ENCODE measurements at places on chromosomes 1 and 21.

DNA sequence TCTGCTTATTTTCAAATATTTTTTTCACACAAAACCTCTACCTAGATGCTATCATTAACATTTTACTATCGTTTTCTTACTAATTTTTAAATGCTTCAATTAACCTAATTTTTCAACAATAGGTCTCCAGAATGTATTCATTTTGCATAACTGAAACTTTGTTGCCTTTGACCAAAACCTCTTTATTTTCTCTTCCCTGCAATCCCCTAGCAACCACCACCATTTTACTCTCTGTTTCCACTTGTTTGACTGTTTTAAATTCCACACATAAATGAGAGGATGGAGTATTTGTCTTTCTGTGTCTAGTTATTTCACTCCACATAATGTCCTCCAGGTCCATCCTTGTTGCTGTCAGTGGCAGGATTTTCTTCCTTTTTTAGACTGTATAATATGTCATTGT is 9.5 kb upstream of the F13B start:
- DNase-seq, result no peak

DNA sequence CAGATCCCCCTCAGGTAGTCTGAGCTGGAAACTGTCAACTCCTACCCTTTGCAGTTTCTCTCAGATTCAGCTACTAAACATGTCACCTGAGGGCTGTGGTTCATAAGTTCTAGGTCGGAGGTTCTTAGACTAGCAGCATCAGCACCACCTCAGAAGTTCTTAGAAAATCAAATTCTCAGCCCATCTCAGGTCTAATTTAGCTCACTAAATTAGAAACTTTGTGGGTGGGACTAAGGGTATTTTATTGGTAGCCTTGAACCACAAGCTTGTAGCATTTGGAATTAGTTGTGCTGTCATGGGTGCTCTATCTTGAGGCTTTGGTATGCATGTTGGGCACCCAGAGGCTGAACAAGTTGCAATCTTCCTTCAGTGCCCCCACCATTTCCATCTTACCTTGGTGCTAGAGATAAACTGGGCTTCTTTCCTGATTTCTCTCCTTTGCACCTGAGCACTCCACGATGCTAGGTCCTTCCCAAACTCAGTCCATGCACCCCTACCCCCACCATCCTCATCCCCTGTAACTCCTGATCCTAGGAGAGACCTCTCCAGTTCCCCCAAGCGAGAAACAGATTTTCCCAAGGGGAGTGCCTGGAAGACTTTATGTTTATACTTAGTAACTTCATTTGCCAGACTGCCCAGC is 54.2 kb downstream of the S1PR1 start:
- DNase-seq, result no peak

GRCh38 chr1:161096530-161096929 is 1.6 kb upstream of the KLHDC9 start:
- no peak for DNase-seq

DNA sequence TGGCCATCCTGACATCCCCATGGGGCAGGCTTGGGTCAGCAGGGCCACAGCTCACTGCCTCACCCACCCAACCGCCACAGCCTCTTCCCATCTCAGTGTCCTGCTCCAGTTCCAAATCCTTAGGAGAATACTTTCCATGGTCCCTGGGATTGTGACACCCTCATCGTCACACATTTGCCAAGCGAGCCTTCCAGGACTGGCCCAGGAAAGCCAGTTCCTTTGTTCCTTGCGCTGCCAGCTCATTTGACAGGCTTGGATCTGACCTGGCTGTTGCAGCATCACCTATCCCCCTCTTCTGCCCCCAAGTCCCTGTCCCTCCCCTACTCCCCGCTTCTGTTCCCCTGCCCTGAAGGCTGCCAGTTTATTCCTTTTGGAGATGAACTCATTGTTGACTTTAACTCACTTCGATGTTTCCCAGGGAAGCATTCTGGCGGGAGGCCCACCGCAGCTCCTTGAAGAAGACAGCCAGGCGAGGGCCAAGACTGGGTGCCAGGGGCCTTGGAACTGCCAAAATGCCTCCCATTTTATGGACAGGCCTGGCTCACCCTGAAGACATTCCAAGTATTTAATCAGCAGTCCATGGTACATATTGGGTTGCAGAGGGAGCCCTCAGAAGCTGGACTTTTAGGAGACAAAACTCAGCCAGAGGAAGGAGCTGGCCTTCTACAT is 10.2 kb upstream of the GNL2 start:
- no peak for DNase-seq

DNA sequence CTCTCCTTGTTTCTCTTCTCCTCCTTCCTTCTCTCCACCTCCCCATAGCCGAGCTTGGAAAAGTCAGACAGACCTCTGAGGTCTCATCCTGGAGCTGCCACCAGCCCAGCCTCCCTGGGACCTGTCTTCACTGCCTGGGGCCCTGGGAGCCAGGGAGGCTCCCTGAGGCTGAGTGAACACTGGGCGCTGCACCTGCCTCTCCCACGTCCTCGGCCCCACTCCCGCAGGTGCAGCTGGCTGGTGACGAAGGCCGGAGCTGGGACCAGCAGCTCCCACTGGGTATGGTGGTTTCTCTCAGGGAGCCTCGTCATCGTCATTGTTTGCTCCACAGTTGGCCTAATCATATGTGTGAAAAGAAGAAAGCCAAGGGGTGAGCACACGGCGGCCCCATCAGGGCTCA is 5.3 kb downstream of the TNFRSF14 start:
- no peak for DNase-seq

DNA sequence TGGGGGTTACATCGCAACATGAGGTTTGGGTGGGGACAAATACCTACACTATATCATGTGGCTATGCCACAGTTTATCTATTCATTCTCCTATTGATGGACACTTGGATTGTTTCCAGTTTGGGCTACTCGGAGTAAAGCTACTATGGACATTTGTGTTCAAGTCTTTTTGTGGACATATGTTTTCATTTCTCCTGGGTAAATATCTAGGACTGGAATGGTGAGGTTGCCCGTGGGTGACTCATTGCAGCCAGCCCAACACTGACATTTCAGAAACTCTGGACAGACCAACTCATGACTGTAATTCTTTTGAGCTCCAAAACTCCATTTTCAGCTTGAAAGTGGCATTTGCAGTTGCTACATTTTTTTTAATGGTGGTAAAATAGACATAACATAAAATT is 82.7 kb downstream of the KAZN start:
- no peak for DNase-seq

GRCh38 chr21:41957991-41958766 is 4.4 kb upstream of the C2CD2 start:
- no peak for DNase-seq

GRCh38 chr1:175152006-175152652 is 40.4 kb downstream of the KIAA0040 start:
- DNase-seq, result peak; percentile 66

All from KBM-7 (cell line).